ENCODE measurements at places on chromosomes 5 and 9.

- no peak for DNase-seq
Observed at GRCh38 chr5:99191206-99191745, 262.5 kb upstream of the CHD1 start.

DNA sequence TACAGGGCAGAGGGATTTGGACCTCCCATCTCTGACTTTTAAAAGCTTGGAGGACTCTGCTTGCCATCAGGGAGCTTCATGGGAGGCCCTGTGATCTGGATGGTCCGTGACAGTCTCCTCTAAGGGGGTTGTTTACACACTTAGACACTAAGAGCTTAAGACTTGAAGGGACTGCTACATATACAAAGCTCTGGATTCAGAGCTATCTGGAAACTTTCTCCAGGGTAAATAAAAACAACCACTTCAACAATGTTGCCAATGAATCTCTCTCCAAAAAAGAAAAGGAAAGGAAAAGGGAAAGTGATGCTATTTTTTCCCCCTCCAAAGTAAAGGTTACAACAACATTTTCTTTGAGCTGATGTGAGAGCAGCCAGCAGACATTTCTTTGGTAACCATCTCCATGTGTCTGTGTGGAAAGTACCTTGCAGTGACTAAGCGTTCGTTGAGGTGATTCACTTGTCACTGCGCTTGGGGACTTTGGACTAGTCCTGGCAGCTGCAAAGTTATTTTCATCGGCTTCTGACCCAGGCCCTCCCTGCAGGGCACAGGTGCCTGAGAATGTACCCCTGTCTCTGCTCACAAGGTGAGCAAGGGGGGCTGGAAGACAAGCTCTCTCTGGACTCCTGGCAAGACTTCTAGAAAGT, 262.1 kb upstream of the KLF4 start:
- no peak for DNase-seq

DNA sequence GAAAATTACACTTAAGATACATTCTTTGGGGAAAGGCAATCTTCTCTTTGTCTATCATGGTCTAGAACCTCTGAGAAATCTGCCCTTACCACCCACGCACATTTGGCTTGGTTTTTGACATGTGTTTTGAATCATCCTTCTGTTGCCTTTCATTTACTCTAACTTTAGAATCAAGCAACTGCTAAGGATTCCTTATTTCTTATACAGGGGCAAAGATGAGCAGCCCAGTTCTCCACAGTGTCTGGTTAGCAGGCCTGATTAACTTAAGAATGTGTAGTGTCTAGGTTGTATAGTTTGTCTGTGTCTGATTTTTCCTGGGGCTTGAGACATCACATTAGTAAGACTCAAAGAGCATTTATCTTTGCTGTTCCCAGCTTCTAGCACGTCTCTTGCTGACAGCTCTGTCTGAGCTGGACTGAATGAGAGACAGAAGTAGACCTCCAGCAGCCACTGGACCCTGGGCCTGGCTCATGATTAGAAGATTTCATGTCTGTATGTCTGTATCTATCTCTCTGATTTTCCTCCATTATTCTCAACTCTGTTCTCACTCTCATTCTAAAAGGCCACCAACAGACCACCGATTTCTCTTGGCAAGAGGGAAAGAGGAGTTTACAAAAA, 31.8 kb upstream of the PCA3 start:
- DNase-seq = no peak

DNA sequence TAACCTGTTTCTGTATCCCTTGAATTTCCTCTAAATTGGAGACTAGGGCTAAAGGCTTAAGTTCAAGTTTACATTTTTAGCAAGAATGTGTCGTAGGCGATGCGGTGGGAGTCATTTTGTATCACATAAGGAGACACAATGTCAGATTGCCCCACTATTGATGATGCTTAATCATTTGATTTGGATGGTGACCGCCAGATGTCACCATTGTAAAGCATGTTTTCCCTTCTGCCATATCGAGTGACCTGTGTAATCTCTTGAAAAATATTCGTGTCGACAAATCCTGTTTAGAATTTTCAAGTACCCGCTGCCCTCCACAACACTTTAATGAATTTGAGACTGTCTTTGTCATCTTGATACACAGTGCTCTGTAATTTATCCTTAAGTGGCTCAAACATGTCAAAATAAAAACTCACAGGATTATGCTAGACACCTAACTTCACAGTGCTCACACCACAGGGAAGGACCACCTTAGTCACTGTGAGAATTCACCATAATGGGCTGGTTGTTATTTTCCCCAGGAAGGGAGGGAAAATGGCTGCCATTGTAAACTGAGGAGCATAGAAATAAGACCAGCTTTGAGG, 34.5 kb upstream of the SLC46A2 start:
- DNase-seq = no peak

DNA sequence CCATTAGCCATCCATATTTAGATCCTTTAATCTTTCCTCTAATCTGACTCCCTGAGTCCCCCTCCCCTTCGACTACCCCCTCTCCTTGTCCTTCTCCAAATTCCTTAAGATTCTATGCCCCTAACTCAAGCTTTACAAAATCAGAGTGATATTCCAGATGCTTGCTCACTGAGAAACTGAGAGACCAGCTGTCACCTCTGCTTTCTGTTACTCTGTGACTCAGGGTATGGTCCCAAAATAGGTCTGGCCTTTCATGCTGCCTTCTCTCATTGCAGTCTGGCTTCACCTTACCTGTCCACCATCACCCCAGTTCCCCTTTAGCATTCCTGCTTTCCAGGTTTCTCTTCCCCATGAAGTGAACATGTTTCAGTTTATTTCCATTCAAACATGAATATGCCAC, 383.3 kb upstream of the SLC30A5 start:
- DNase-seq = no peak

DNA sequence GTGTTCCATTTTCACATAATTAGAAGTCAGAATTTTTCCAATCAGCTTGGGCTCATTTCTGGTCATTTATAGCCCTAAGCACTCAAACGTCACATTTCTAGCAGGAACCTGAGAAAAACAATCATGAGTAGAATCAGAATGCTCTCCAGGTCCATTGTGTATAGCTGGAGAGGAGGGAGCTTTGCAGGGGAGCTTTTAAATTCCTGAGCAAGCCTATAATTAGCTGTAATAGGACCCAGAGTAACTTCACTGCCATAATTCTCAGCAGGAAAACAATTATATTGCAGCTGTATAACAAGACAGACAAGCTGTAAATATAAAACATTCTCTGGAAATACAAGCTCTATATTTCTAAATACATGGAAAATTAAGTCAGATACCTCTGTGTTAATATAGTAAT, 637.6 kb upstream of the SGCD start:
- no peak for DNase-seq

GRCh38 chr9:22079873-22080341, 70.8 kb upstream of the CDKN2B start:
- DNase-seq = no peak

DNA sequence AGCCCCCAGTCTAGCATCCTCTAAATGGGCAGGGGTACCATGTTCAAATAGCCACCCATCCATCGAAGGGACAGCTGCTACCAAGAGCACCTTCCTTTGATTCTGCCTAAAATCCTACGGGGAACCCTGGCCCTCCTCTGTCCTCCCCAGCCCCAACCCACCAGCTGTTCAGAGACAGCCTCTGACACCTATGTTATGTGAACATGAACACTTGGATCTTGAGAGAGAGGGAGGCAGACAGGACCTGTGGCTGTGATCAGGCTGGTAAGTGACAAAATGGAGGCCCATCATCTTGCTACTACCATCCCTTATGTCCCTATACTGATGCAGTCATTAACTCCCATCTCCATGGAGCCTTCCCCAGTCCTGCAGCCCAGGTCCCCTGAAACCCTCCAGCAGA, 8.2 kb downstream of the SLC23A1 start:
- no peak for DNase-seq

DNA sequence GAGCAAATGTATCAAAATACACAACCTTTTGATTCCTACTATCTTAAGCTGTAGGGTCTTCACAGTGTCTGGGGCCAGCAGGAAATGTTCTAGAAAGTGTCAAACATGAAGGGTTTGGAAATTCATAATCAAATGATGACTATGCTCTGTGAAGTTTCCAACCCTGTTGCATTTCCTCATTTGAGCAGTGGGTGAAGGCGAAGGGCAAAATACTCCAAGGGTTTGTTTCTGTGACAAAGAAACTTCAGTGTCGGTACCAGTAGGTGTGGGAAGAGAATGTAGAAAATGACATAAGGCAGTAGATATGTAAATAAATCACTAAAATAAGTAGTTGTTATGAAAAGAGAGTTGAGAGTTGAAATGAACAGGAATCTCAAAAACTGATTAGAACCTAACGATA, 576 bp downstream of the ALDOB start:
- DNase-seq = no peak

GRCh38 chr9:133050142-133050541, 11.6 kb upstream of the CEL start:
- no peak for DNase-seq

GRCh38 chr5:103744159-103744558, 181.6 kb upstream of the NUDT12 start:
- DNase-seq = no peak

GRCh38 chr9:21708260-21708711, 94.2 kb upstream of the MTAP start:
- no peak for DNase-seq

- no peak for DNase-seq
Observed at GRCh38 chr5:96726802-96727201, 64.6 kb downstream of the CAST start.

DNA sequence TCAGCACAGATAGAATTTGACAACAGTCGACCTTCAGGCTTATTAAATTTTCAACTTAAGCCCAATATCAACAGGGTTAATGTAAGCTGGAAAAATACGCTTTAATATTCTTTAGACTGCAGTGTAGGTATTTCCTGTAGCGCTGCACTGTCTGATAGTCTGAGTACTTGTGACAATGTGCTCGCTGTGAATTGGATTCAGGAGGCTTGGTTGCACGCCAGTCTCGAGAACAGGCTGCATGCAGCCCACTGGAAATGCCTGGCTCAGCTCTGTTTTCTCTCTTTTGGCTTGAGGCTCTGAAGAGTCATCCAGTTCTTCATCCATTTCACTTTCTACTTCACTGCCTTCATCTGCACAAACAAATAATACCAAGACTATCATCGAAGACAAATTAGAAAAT, 300.9 kb downstream of the RFX3 start:
- DNase-seq = no peak

- DNase-seq = peak; percentile 26
Observed at GRCh38 chr5:10111571-10111970, 138.1 kb downstream of the ATPSCKMT start.

GRCh38 chr9:92432350-92432749, 8.1 kb upstream of the OMD start:
- no peak for DNase-seq

DNA sequence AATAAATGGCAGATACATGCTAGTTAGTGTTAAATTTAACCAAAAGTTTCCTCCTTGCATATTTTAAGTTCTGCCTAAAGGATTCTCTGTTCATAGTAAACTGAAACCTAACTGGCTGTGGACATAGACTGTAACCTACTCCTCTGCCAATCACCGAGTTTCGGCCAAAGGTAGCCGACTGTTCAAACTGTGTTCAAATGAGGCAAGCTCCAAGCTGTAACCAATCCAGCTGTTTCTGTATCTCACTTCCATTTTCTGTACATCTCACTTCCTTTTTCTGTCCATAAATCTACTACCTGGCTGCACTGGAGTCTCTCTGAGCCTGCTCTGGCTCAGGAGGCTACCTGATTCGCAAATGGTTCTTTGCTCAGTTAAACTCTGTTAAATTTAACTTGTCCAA, 44.1 kb downstream of the KCNV2 start:
- DNase-seq = no peak

GRCh38 chr5:54049963-54050362, 260.4 kb downstream of the ARL15 start:
- no peak for DNase-seq

DNA sequence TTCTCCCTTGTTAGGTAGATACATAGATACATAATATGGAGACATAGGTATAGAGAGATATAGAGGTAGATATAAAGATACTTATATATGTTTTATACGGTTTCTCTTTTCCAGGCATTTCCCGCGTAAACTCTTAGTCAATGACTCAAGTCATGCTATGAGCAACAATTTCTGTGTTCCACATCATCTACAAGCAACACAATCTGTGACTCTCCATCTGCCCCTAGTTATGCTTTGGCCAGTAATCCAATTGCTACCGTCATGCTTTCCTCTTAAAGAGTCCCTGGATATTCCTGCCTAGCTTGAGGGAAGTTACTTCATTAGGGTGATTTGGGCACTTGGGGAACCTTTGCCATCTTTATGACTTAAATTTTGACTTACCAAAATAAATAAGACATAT, 129.0 kb upstream of the ADAMTS16 start:
- no peak for DNase-seq

DNA sequence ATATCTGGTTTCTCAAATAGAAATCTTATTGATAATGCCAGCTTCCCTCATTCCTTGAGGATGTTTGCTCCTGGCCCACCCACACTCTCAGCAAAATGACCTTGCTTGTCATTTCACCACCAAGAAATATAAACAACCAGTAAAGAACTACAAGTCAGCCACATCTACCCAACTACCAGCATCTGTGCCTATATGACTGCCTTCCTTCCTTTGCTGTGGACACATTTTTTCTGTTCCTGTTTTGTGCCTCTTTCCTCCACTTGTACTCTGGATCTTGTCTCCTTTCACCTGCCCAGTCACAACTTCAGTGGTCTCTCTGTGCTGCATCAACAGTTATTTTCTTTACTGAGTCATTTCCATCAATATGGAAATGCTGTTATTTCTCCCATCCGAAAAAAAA, 20.3 kb downstream of the KIF2A start:
- DNase-seq = no peak

- DNase-seq = no peak
Observed at GRCh38 chr9:34276772-34277171, 52.3 kb downstream of the KIF24 start.

DNA sequence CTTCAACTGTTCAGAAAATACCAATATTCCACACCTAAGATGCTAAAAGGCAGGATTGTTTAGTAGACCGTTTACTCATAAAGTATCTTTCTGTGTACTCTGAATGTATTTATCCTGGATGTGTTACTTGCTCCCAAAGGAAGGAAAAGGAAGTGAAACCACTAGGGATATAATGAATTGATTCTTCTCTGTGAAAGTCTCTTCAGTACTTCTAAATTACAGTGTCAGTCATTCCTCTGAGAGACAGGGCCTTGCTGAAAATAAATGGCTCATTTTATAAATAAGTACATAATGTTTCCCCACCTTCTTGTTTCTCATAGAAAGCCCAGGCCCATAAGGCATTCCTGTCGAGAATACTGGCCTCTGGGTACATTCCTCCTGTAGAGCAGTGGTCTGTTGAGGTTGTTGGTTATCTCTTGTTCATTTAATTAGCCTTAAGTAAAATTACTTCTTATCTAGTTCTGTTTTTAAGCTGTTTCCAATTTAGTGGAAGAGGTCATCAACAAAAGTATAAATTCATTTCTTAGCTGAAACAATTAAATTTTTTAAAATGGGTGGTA, 1.6 kb downstream of the HAPLN1 start:
- no peak for DNase-seq

GRCh38 chr5:141359790-141360426, at the start of gene PCDHGB2:
Gene PCDHGB2 (plus strand): TSS chr5:141359994. CDS start chr5:141360136, 142 bp downstream.
- peak; percentile 29 for DNase-seq

Data from GDM1 (cell line).